Renal pelvis (tissue), 12 donors: ENCODE measurements at places on chromosomes 5 and 9. TPM values are rescaled to one million over a fixed set of nuclear protein-coding genes. Genes with fewer than 3 reads are reported as not detected.

DNA sequence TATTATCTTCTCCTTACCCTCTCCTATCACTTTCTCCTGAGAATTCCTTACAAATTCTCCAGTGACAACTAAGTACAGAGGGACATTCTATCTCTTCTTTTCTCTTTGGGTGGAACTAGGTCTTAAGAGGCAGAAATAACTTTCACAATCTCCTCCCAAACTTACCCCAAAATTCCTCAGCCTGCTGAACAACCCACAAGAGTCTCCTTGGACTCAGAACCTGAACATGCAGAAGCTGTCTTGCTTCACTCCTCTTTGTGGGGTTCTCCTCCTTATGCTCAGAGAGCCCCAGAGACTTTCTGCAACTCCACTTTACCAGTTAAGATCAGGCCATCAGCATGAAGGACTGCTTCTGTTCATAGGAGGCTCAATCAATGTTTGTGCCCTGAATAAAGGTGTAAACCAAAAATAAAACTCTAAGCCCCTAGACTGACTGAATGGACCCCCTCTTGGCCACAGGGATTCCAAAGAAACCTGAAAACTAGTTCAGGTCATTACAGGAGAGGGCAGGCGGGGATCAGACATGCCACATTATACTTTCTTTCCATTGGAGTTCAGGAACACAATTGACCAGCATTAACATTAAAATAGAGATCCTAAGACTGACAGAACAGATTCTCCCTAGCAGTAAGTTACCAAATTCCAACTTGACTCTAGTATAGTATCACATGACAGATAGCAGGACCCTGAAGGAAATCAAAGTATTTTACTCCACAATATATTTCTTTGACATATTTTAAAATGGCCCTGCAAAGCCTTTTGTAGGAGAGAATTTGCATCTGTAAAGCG lies 179.7 kb upstream of the FBXL17 start:
- no peak for DNase-seq

DNA sequence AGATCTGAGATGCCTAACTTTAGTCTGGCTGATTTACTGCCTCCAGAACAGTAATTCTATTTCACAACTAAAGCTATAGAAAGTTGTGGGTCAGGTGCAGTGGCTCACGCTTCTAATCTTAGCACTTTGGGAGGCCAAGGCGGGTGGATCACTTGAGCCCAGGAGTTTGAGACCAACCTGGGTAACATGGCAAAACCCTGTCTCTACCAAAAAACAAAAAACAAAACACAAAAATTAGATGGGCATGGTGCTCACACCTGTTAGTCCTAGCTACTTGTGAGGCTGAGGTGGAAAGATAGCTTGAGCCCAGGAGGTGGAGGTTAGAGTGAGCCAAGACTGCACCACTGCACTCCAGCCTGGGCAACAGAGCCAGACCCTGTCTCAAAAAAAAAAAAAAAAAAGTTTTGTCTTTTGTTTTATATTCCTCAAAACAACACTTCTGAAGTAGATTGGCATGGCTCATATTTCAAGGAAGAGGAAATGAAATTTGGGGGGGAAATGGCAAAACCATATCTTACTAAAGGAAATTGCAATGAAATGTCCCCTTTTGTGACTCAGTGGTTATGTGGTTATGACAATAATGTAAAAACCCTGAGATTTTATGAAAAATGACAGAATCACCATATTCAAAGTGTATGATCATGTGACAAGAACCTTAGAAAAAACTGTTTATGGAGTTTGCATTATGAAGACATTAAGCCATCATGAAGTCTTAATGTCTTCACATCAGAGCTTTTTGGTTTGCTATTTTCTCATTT lies 16.2 kb downstream of the FNBP1 start:
- no peak for DNase-seq

DNA sequence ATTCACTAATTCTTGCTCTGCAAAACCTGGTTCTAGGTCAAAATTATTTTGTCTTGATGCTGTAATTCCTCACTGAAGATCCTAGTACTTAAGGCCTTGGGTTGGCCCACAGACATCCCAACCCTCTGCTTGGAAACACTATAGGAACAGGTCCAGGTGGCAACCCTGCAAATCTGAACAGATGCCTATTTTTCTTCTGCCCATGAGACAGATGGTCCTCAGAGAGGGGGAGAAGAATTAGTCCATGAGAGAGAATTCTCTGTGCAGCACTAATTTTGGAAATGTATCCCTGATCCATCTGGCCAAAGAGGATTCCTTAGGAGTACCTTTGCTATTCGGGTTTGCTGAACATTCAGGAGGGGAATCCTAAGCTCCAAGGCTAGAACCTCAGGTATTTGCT lies 156.3 kb downstream of the ELAVL2 start:
- DNase-seq, result no peak

- no peak for DNase-seq
Measured at GRCh38 chr9:29348999-29349398, 1775.7 kb upstream of the C9orf72 start.

- DNase-seq, result no peak
Measured at GRCh38 chr5:168932400-168933189, 353.4 kb upstream of the PANK3 start.

DNA sequence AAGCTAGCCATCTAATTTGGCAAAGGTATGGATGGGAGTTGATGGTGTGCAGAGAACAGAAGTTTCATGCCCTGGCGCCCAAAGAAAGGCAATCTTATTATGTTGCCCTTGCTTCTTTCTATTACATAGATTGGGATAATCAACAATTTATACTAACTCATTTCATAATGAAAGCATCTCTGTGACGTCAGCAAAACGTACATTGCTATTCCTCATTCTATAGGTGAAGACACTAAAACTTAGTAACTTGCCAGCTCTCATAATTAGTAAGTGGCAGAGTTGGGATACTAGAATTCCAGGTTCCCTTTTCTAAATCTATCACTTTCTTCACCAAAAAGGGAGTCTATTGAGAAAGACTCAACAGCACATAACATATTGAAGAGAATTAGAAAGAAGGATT lies 374.8 kb downstream of the NR2F1-AS1 start:
- no peak for DNase-seq

GRCh38 chr5:158484150-158484549 lies 615.6 kb downstream of the EBF1 start:
- DNase-seq, result no peak

DNA sequence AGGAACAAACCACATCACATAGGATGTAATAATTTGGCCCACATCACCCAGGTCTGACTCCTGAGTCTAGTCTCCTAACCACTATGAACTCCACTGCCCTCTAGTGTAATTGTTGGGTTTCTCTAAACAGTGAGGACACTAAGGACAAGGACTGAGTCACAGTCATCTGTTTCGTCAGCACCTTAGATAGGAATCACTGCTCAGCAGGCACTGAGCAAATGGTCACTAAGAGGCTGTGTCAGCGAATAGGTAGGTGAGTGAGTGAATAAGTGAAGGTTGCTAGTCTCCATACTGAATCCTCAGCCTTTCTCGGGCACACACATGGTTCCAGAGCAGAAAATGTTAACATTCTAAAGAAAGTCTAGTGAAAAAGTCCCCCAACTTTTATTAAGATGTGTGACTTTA lies 278.6 kb downstream of the SPOCK1 start:
- no peak for DNase-seq

- no peak for DNase-seq
Measured at GRCh38 chr9:95653246-95653645, 136.5 kb upstream of the PTCH1 start.

Gene CPLANE1
- polyA plus RNA-seq, result 28.7 TPM

Gene EQTN
- polyA plus RNA-seq, result 0.31 TPM

Gene WDR31
- polyA plus RNA-seq, result 8.4 TPM

Gene CNTNAP3
- polyA plus RNA-seq, result 4.4 TPM

Gene BRD3OS
- polyA plus RNA-seq, result 21.8 TPM
